Activated naive CD4-positive, alpha-beta T cell treated with anti-CD3 and anti-CD28 coated beads, Interleukin-2, amount 50 U/mL, for 16 hours (primary cell): ENCODE measurements at places on chromosomes 5 and 9.
A peak's percentile ranks its signal among the peaks of the same experiment; 100 is the strongest.

DNA sequence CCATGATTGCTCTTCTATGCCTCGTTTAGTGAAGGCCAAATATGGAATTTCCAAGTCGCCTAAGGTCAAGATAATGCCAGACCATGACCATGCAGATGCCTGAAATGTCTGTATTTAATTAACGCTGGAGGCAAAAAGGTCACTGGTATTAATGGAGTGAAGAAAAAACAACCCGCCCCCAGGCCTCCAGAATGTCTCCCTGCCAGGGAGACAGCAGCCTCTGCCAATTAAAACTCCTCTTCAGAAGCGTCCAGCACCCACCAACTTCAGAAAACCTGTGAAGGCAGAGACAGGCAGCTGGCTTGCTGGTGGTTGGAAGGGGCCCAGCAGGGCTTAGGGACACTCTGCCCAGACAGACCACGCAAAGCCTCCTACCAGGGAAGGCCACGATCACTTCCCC lies 94.4 kb downstream of the VAV2 start:
- DNase-seq, result no peak

- no peak for DNase-seq
These were observed 89.2 kb upstream of the IL33 start for GRCh38 chr9:6126377-6126776.

GRCh38 chr9:90803860-90804593 lies 2.4 kb downstream of the SYK start:
- DNase-seq, result no peak

- DNase-seq, result no peak
These were observed 830.9 kb upstream of the WWC1 start for GRCh38 chr5:167460449-167461020.

GRCh38 chr9:137670391-137671195 lies 51.8 kb downstream of the EHMT1 start:
- DNase-seq, result no peak

DNA sequence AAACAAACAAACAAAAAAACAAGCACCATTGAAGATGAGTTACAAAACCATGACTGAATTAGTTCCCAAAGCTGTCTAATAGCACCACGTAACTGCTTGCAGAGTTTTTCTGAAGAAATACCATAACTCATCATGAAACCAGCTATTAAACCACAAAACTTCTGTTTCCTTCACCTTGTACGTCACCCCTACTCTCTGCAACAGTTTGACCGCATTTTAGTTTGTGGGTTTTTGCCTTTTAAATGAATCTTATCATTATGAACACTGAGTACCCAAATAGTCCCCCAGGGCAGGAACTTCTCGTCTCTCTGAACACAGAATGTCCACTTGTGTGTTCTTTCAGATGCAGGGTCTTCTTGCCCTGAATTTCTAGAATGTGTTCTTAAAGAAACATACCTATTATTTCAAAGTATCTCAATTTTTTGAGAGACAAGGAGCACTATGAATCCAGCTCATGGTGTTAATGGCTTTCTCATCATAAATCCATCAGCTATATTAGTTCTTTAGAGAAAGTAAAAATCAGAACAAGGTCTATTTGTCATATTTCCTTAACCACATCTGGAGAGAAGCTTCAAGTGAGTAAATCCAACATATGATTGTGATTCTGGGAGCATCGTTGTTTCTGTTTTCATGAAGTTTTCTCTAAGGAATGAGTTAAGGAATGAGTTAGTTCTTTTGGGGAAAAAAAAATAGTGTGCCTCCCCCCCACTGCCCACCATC lies 210.6 kb downstream of the AUH start:
- DNase-seq, result no peak

GRCh38 chr5:2748179-2748860 lies 3.2 kb downstream of the IRX2 start:
- no peak for DNase-seq

DNA sequence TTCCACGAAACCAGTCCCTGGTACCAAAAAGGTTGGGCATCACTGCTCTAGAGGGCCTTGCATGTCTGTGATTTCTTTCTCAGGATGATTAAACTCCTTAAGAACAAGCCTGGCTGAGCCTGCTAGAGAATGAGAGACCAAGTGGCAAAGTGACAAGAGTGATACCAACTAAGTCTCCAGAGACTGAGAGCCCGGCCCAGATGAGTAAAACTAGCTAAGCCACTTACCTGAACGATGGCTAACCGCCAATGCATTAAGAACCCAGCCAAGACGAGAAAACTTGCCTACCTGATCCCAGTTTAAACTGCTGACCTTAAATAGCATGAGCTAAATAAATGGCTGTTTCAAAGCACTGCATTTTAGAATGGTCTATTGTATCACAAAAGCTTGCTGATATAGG lies 5.6 kb upstream of the CCDC152 start:
- no peak for DNase-seq

DNA sequence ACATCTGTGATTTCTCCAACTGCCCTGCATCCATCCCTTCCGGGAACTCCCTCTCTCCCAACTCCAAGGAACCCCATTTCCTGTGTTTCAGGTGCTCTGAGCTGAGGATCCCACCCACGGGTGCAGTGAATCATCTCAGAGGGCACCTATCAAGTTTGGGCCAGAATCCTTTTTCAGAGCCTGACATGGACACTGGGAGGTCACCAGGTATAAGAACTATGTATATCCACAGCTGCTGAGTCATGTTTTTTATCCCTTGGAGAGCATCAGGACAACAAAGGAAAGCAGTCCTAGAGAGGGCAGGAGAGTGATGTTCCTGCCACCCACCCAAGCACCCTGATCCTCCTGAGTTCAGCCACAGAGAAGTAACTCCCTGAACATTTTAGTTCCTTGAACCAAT lies 3.8 kb downstream of the MED27 start:
- no peak for DNase-seq

- no peak for DNase-seq
These were observed 226.0 kb downstream of the HINT1 start for GRCh38 chr5:130939059-130939458.

GRCh38 chr9:79684059-79684458 lies 112.3 kb downstream of the TLE4 start:
- DNase-seq, result no peak

DNA sequence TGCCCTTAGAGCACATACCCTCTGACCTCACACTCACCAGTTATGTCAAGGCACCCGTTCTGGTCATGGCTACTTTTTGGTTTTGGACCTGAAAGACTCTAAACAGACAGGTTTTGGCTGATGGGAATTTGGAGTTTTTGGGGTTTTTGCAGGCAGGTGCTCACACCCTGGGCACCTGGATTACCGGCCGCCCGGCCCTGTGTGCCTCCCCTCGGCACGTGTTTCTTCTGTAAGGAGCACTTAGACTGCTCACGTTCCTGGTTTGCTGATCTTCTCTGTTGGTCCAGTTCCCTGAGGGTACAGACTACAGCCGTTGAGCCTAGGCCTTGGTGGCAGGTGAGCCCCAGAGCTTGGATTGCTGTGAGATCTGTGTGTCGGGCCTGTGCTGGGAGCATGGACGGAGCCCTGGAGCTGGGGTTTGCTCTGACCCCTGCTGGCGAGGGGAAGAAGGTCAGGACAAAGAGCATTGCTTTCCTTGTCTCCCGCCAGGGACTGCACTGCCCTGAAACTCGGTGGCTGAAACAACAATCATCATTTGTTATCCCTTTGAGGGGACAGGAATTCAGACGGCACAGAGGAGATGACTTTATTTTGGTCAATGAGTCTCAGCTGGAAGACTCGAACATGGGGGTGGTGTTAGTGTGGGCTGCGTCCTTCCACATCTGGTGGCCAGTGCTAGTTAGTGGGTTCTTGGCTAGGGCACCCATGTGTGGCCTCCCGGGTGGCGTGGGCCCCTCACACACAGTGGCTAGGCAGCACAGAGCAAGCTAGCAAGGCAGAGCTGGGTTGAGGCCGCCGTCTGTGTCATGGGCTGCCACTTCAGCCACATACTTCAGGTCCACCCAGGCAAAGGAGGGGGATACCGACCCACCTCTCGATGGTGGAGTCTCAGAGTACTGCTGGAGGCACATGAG lies 76.4 kb downstream of the EHMT1 start:
- DNase-seq, result peak; percentile 27

- DNase-seq, result no peak
These were observed 62.2 kb upstream of the GNA14 start for GRCh38 chr9:77710316-77710715.

- no peak for DNase-seq
These were observed 36.7 kb downstream of the ABLIM3 start for GRCh38 chr5:149177911-149178565.

DNA sequence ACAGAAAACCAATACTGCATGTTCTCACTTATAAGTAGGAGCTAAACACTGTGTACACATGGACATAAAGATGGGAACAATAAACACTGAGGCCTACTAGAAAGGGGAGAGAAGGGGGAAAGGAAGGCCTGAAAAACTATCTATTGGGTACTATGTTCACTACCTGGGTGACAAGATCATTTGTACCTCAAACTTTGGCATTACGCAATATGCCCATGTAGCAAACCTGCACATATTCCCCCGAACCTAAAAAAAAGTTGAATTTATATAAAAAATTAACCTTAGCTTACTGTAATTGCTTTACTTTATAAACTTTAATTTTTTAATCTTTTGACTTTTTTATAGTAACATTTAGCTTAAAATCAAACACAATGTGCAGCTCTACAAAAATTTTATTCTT lies 237.6 kb upstream of the ATP10B start:
- no peak for DNase-seq

DNA sequence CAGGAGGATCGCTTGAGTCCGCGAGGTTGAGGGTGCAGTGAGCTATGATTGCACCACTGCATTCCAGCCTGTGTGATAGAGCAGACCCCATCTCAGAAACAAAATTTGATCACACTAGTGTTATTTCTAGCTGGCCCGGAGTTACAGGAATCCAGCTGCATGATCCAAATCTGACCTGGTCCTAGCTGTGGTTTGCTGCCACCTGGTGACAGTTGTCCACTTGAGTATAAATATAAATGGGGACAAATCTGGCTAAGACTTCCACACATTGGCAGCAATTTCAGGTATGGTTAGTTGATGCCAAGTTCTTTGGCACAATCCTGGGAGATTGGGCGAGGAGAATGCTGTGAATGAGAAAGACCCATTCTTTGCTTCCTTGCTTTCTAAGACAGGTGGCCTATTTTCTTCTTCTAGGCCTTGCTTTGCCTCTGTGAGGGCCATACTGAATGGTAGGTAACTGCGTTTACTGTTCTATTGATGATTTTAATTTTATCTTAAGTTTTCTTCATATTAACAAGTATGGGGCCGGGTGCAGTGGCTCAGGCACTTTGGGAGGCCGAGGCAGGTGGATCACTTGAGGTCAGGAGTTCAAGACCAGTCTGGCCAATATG lies 35.4 kb downstream of the UBE2R2 start:
- peak; percentile 51 for DNase-seq

- no peak for DNase-seq
These were observed 248.1 kb upstream of the NREP start for GRCh38 chr5:112004867-112005622.

DNA sequence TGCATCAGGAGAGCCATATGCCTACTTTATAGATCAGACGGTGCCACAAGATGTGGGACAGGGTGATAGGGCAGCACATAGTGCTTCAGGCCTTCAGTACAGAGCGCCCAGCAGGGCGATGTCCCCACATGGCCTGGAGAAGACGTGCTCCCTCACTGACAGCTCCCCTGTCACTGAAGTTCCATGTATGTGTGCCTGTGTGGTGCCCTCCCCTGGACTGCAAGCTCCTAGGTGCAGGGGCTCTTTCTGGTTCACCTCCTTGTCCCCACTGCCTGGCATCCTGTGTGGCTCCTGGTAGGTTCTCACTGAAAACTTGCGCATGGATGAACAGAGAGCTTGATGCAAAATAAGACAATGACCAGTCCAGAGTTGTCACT lies 233.1 kb downstream of the GADD45G start:
- no peak for DNase-seq

DNA sequence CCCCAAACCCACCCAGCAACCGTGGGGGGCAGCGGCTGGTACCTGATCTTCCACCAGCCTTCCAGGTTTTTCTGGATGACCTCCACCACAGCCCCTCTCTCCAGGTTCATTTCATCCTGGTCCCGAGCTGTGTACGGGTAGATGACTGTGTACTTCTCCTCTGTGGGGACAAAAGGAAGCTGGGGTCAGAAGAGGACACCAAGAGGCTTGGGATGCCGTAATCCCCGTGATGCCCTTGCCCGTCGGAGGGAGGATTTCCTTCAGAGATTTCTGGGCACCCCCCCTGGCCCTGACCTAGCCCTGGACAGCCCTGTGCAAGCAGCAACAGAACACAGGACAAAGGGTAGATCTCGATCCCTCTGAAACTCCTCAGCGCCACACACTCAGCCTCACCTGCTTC lies 70.3 kb upstream of the UBTD2 start:
- DNase-seq, result no peak

DNA sequence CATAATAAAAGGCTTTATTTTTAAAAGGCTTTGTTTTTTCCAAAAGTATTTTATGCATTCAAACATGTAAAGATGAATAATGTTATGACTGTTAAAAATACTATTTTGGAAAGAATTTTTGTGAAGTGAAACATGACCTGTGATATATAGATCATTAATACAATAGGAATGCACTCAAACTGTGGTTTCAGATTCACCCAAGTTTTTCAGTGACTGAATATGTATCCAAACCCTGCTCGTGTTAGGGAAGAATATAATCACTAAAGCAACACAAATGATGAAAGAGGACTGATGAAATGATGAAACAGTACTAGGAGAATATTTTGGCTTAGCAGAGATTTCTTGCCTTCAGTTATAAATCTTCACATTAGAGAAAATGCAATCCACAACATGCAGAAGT lies 278.0 kb downstream of the ADAMTS6 start:
- no peak for DNase-seq

DNA sequence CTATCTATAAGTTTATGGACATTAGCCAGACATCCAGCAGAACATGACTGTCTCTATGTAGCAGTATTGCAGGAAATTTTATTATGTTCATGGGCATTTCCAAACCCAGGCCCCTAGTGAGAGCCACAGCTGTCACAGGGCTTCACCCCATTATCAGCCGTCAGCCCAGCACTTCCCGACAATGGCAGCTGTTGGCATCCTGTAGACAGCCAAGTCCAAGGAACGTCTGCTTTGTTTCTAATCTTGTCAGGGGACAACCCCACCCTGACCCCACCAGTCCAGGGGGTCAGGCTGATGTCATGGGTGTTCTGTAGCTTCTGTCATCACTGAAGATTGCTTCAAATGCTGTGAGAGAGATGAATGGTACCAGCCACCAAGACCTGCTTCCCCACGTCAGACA lies 565.3 kb upstream of the BRINP1 start:
- no peak for DNase-seq
